ENCODE measurements at places on chromosomes 4 and X. TPM values are rescaled to one million over a fixed set of nuclear protein-coding genes. Genes with fewer than 3 reads are reported as not detected.

TLR2 gene
- total RNA-seq, result 51.5 TPM

FGA gene
- not detected for total RNA-seq

PDZD4 gene
- total RNA-seq, result 0.65 TPM

MMAA gene
- total RNA-seq, result 3.4 TPM

CHRNA9 gene
- total RNA-seq, result not detected

NUDT11 gene
- 0.82 TPM for total RNA-seq

PCDH11X gene
- total RNA-seq, result 0.19 TPM

CYSLTR1 gene
- 5.7 TPM for total RNA-seq

ENPEP gene
- total RNA-seq, result 16.0 TPM

STBD1 gene
- total RNA-seq, result 62.0 TPM

FANCB gene
- 0.88 TPM for total RNA-seq

RASL11B gene
- 2.4 TPM for total RNA-seq

ARR3 gene
- not detected for total RNA-seq

HTRA3 gene
- 56.1 TPM for total RNA-seq

CASP6 gene
- 30.0 TPM for total RNA-seq

DNAAF6 gene
- total RNA-seq, result not detected

DDX3X gene
- 404 TPM for total RNA-seq

FAM47E gene
- 8.9 TPM for total RNA-seq

APLN gene
- not detected for total RNA-seq

JAKMIP1 gene
- 0.38 TPM for total RNA-seq

SRPX gene
- 378 TPM for total RNA-seq

AP1AR gene
- 24.1 TPM for total RNA-seq

DDIT4L gene
- total RNA-seq, result 2.1 TPM

SLC6A14 gene
- total RNA-seq, result not detected

PPP2R2C gene
- 0.49 TPM for total RNA-seq

MAGEA4 gene
- not detected for total RNA-seq

SSR4 gene
- 135 TPM for total RNA-seq

SHOX gene
- 4.6 TPM for total RNA-seq

TRMT10A gene
- 6.1 TPM for total RNA-seq

USP17L17 gene
- not detected for total RNA-seq

Data from subcutaneous adipose tissue (tissue), 4 donors.